ENCODE measurements at places on chromosomes 12 and 14.

DNA sequence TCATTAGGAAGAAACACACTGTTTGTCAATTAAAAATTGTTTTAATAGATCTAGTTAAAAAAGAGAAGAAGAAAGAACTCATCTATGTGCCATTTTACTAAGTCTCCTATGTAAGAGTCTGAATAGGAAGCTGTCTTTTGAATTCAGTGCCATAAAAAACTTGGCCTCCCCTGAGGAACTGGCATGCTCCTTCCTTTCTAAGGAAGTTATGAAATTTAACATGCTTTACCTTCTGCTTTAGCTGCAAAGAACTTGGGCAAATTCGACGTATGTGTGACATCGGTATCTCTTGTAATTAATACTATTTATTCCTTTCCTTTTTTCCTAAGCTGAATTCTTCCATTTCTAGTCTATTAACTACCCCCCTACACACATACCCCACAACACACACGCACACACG lies 12.5 kb downstream of the TM7SF3 start:
- no peak for DNase-seq
- H3K4me1 ChIP-seq = peaks cover 15% of the 10 kb centered on the region
- H3K4me3 ChIP-seq = no peak overlapping the region
- no peak overlapping the region for H3K27ac ChIP-seq
- H3K36me3 ChIP-seq = peaks cover 27% of the 10 kb centered on the region
- no peaks in the 10 kb centered on the region for H3K27me3 ChIP-seq

- H3K27ac ChIP-seq = no peak overlapping the region
- no peaks in the 10 kb centered on the region for H3K4me1 ChIP-seq
- DNase-seq = no peak
Measured at GRCh38 chr12:123519141-123520001, 14.1 kb downstream of the RILPL1 start.

DNA sequence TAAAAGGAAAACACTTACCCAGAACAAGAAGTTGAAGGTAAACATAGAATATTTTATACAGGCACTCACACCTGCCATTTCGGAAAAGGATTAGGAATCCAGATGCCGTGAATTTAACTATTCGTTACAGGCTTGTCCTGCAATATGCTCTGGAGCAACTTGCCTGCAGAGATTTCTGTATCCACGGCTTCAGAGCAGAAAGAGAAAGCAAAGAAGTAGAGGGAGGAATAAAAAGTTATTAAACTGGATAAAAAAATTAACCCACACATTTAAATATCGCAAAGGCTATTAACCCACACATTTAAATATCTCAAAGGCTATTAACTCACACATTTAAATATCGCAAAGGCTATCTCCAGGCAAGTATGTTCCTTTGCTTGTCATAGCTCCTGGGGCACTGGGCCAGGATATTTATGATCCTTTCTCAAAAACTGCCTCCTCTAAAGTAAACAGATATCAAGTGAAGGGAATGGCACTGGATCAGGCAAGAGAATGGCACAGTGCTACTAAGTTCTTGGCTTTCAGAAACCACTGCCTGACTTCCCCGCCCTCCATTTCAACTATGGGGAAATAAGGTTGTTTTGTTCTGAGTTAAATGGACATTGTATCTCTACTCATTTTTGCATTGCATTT lies at the start of gene TSPAN8:
Gene TSPAN8 (minus strand): TSS at position 399 of the 633 bp plus-strand sequence. CDS start 321 bp downstream, at position 78.
- no peaks in the 10 kb centered on the region for H3K36me3 ChIP-seq
- no peaks in the 10 kb centered on the region for H3K4me1 ChIP-seq
- no peak within 1 kb of the TSS for H3K4me3 ChIP-seq
- no peak within 1 kb of the TSS for H3K27ac ChIP-seq
- no peak for DNase-seq

DNA sequence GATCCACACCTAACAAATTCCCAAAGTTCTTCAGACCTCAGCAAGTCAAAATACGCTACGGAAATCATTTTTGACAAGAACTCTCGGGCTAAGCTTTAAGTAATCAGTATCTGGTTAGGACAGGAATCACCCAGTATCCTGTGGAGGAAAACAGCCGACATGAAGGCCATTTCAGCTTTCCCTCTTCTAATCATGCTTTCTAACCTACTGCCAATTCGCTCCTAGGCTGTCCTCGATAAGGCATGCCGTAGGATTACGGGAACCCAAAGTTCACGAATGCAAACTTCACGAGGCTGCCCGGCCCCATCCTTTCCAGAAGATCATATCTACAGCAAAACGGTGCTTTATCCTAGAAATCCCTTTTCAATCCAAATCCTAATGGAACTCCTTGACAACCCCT lies 81.8 kb upstream of the PTPRB start:
- no peak overlapping the region for H3K4me3 ChIP-seq
- no peak for DNase-seq
- peaks cover 5% of the 10 kb centered on the region for H3K4me1 ChIP-seq
- peaks cover 9% of the 10 kb centered on the region for H3K27me3 ChIP-seq

- no peaks in the 10 kb centered on the region for H3K36me3 ChIP-seq
- H3K4me3 ChIP-seq = no peak overlapping the region
- H3K27me3 ChIP-seq = peaks cover 7% of the 10 kb centered on the region
- no peak overlapping the region for H3K27ac ChIP-seq
Measured at GRCh38 chr14:73251516-73252215, 14.4 kb downstream of the PAPLN start.

Measured in activated T-helper 1 cell treated with anti-CD3 and anti-CD28 coated beads, Interleukin-12 subunit alpha, Interleukin-12 subunit beta, Interleukin-2, Interleukin-4 antibody, amounts not matched to agents 30 ng/mL and 10 ng/mL and 1 ng/mL, durations not matched to agents 14 hours and 24 hours and 36 hours (primary cell).